ENCODE measurements at places on chromosomes 6 and 20. TPM values are rescaled to one million over a fixed set of nuclear protein-coding genes. Genes with fewer than 3 reads are reported as not detected.

Gene PRRT1
- polyA plus RNA-seq = not detected

Gene OXT
- not detected for polyA plus RNA-seq

Gene PERP
- polyA plus RNA-seq = 2.2 TPM

Gene NMBR
- polyA plus RNA-seq = not detected

Gene FERMT1
- polyA plus RNA-seq = 0.04 TPM

Gene PI3
- not detected for polyA plus RNA-seq

GRCh38 chr6:116280161-116280932, 617 bp upstream of the TSPYL1 start:
- DNase-seq = no peak

DNA sequence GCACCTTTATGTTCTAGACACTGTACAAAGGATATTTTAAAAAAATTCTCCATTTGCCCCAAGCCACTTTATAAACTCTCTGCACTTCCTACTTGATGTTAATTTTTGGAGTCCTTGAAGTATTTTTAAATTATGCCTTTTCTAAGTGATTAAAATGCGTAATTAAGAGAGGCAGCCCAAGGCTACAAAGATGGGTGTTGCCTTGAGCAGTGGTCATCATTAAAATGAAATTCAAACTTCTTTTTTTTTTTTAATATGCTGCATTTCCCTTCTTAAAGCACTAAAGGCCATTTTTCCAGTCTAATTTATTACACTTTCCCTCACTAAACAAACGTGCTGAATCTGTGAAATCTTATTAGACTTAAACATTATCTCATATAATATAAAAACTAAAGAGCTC, 102.4 kb downstream of the IMPG1 start:
- no peak for DNase-seq

DNA sequence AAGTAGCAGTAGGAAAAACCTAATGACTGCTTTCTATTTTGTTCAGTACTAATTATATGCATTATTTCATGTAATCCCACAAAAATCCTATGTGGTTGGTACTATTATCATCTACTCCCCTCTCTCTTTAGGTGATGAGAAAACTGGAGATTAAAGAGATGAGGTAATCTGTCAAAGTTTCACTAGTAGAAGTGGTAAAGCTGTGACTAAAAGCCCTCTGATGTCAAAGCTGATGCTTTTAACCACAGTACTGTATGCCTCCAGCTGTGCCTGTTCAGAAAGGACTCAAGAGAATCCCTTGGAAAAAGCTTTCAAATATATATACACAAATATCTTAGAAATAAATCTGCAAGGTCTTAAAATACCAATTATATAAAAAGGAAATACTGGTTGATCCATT, 38.0 kb downstream of the PHIP start:
- no peak for DNase-seq

GRCh38 chr6:168272415-168273325, 46.9 kb downstream of the DACT2 start:
- no peak for DNase-seq

DNA sequence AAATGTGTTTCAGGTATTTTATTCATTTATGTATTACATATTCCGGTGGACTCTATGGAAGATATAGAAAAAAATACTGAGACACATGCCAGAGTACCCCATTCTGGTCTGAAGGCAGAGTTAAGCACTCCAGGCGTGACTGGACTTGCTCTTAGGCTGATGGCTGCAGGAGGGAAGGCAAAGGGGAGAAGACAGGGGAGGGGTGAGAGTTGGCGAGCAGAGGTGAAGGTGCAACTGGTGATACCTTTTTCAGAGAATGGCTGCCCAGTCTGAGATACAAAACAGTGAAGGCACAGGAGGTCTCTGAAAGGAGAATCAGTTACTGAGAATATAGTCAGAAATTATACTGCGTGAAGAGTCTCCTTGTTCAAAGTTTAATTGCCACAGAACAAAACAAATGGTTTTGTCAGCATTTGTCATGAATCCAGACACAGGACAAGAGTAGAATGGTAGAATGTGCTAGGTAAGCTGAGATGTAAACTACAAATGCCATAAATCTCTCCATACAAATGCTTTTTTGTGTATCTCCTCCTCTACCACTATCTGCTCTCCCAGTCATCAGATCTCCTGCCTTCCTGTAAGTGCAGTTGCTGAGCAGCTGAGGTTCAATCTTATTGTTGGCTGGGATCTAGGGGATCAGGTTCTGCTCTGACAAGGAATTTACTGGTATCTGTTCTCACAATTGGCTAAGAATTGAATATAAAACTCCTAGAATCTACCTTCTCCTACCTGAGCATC, 104.2 kb upstream of the DST start:
- DNase-seq = no peak

- no peak for DNase-seq
Observed at GRCh38 chr20:361561-361960, 14.7 kb downstream of the NRSN2 start.

- DNase-seq = no peak
Observed at GRCh38 chr20:62914970-62915457, 11.3 kb downstream of the DIDO1 start.

DNA sequence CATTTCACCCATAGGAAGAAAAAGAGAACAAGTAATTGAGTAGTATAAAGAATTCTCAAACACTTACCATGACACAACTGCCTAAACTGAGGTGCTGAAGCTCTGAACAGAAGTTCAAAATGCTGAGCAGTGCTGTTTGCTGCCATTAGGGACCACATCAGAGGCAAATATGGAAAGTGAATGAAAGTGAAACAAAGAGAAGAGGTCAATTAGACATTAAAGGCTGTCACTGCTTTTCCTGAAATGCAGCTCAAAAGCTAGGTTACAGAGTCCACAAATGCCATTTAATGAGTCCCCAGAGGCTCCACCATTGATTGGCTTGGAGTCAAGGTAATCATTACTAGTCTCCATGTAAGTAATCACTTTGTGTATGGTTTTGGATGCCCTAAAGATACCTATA, 46.1 kb downstream of the POU3F2 start:
- DNase-seq = peak; percentile 32

DNA sequence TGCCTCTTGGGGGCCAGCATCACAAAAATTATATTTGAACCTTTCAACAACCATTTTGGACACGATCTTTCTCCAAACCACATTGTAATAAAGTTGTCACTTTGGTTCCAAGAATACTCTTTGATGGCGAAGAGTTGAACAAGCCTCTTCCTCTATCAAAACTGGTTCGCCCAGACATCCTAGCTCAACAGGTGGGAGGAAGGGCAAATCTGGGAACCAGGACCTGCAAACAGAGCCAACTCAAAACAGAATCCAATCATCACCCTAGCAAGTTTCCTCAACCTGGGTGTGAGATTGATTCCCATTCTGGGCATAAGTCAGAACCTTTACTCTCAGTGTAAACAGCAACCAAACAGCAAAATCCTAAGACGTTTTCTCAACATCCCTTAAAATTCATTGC, 141.2 kb upstream of the RREB1 start:
- DNase-seq = no peak

DNA sequence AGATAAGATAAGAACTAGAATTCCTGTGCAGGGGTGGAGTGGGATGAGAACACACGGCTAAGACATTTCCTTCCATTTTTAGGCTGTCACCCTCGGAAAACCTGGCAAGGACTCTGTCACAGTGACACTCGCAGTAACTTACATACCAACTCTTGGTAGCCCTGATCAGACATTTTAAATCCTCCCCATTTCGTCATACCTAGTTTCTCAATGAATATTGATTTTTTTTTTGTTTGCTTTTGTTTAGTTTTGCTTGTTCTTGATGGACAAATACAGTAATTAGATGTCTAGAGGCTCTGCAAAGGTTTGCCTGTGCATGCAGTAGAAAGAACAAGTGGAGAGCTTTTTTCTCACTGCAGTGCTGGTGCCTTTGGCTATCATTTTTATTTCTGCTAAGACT, 213.0 kb upstream of the FAM83B start:
- DNase-seq = no peak

DNA sequence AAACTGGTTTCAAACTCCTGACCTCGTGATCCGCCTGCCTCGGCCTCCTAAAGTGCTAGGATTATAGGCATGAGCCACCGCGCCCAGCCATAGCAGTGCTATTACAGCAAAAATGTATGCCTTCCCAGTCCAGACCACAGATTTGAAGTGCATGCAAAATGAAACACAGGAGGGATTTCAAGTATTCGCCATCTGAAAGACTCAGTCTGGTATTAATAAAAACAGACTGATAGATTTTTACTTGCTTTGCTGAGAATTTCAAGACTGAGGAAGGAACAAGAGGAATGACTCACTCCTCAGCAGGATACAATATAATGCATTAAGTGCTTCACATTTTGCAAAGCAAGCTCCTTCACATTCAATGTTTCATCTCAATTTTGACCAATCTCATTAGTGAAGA, 134.9 kb downstream of the TMEM200A start:
- no peak for DNase-seq

- DNase-seq = no peak
Observed at GRCh38 chr20:23096097-23096496, 10.0 kb upstream of the CD93 start.

DNA sequence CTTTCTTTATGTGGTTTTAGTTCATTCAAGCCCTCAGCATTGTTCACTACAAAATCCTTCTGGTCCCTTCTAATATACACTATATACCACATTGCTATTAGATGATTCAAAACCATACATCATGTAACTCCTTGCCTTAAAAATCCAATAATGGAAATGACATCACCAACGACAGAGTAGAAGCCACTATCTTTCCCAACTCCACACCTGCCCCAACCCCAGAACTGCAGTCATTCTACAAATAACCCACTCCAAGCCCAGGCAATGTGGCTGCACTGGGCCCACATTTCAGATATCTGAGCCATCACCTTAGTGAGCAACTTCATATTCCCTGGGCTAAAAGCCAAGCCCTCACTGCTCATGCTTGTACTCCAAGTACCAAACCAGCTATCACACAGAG, 22.6 kb upstream of the RUNX2 start:
- DNase-seq = no peak

GRCh38 chr20:21498635-21499034, 15.2 kb downstream of the NKX2-2 start:
- DNase-seq = no peak

DNA sequence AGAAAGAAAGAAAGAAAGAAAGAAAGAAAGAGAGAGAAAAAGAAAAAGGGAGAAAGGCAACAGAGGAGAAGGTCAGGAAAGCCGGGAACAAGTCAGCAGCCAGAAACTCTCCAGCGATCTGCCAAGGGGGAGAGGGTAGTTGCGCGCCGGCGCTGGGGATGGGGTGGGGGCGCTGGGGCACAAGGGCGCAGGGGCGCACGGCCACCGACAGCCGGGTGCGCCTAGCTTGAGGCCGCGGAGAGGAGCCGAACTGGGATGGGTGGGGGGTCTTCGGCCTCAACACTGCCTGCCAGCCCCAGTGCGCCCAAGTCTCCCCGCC, 533 bp upstream of the RSPO3 start:
- no peak for DNase-seq

DNA sequence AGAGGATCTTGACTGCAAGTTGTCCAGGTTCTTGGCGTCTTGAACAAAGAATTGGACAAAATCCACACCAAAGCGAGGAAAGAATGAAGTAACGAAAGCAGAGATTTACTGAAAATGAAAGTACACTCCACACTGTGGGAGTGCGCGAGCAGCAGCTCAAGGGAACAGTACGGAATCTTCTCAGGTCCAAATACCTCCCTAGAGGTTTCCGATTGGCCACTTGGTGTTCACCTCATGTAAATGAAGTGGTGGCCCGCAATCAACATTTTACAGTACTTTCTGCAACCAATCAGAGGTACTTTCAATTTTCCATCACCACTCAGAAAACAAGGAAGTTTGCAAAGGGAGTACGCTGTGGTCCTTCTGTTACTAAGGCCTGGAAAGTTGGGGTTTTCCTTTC, 122.4 kb downstream of the PTPRK start:
- DNase-seq = no peak

DNA sequence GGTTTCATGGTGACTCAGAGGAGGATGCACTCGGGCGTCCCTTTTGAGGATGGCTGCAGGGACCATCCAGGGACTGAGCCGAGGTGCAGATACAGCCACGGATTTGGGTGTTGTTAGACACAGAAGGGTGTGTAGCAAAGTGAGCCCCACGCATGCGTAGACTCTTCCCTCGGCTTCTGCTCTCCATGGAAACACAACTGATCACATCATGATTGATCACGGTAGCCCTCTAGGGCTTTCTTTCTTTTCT, 606 bp upstream of the ULBP1 start:
- DNase-seq = no peak

- DNase-seq = no peak
Observed at GRCh38 chr6:109059571-109060021, 35.0 kb downstream of the SESN1 start.

DNA sequence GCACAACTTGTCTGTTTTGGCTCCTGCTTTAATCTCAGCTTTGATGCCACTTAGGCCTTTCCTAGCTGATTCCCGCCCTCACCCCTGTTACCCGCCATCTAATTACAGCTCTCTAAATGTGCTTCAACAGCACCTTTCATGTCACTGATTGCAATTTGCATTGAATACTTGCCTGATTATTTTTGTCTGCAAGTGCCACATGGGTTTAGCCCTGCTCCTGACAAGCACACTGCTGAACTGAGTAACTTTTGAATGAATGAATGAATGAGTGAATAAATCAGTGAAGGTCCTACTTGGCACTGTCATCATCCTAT, 591 bp upstream of the DCBLD1 start:
- no peak for DNase-seq

DNA sequence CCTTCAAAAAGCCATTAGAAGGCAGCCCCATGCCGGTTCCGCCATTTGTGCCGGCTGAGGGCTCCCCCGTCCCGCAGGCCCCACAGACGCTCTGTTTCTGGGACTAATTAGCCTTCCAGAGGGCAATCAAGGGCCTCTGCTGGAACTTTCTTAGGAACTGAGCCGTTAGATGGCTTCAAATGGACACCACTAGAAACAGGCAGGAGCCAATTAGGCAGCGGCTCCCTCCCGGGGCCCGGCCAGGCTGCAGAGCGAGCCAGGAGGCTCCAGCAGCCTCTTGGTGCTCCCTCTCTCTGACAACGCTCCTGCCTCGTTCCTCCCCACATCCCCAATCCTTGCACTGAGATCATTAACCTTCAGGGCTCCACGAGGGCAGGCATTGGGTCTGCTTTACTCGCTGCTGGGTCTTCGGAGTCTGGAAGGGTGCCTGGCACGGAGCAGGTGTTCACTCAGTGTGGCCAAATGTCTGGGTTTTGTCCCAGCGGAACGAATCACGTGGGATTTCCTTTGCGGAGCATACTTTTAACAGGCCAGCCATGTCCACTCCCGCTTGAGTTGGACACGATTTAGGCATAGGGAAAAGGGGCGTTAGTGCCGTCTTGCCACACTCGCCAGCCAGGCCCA, 98.3 kb downstream of the TMEM242 start:
- no peak for DNase-seq

DNA sequence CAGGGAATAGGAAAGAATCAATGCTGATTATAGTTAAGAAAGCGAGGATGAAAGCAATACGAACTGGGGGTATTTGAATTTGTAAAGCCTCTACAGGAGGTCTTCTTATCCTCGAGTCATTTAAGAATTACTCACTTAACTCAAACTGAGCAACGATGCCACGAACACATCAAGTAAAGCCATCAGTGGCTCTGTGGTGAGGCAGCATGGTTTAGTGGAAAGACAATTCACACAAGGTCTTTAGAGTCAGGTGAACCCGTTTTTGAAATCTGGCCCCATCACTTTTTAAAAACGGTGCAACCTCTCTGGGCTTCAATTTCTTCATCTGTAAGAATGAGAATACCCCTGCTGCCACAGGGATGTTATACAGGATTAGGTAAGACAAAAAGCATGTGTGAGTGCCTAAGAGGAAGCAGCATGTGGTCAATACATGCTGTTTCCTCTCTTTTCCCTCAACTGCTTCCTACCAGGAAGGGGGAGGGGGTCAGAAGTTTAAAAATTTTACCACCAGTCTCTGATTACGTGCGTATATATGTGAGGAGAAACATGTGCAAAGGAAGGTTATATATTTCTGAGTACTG, 162.0 kb downstream of the BTBD9 start:
- DNase-seq = no peak

GRCh38 chr6:25769983-25770382, 15.4 kb downstream of the SLC17A4 start:
- no peak for DNase-seq
